IPS-NIHi11 (cell line): ENCODE measurements at places on chromosomes 12 and 14.

DNA sequence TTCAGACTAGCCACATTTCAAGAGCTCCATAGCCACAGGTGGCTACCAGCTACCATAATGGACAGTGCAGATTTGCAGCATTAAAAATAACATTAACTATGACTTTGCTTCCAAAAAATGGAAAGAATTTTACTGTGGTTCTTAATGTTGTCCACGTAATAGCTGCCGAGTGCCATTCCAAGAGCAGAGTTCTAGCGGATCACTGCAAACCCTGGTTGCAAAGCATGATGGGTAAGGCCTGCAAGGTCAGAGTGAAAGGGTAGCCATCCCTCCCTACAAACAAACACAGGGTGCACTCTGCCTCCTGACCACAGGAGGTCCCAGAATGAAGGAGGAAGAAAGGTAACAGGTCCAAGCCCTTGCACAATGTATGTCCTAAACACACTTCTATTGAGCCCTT, 157.6 kb downstream of the DPF3 start:
- DNase-seq = peak; percentile 33

- DNase-seq = peak; percentile 70
These were observed 11.0 kb upstream of the GSG1 start for GRCh38 chr12:13114251-13115052.

DNA sequence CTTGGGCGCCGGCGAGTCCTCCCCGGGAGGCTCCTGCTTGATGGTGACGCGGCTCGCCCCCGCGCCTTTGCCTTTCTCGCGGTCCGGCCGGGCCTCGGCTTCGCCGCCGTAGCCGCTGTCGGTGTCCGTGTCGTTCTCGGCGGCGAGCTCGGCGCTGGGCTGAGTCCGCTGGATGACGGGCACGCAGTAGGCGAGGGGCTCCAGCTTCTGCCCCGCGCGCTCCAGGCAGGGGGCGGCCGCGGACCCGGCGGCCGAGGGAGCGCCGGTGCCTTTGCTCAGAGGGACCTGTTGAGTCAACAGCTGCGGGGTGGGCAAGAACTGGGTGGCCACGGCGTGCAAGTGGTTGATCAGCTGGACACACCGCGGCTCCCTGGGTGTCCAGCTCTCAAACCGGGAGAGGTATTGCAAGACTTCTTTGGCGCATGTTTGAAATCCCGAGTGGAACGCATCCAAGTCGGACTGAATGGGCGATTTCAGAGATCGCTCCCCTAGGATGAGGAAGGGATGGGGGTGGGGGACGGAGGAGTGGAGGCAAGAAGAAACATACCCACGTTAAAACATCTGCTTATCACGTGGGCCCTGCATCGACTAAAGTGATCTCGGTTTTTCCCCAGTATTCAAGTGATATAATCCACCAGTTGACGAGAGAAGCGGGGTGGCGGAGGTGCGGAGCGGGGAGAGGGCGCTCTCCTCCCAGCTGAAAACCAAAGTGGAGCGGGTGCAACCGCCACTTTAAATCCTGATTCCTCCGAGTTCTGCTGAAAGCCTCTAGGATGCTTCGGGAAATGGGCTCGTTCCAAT, 2.0 kb downstream of the BHLHE41 start:
- DNase-seq = no peak

DNA sequence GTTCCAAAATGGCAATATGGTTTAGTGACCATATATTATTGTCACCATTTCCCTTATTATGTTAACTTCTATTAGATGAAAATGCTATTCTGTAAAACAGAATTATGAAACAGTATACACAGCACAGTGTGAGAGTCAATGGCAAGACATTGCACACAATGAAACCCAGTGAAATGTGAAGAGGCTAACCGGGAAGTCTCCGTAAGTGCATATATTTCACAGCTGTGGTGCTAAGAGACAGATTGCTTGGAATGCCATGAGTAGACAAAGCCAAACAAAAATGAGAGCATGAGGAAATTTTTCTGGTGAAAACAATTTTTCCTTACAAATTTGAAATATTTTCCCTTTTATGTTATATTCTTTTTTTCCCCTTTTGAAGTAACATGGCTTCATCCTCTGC, 49.4 kb downstream of the DYRK2 start:
- no peak for DNase-seq

- no peak for DNase-seq
These were observed 248.0 kb upstream of the PDE3A start for GRCh38 chr12:20120403-20120725.

DNA sequence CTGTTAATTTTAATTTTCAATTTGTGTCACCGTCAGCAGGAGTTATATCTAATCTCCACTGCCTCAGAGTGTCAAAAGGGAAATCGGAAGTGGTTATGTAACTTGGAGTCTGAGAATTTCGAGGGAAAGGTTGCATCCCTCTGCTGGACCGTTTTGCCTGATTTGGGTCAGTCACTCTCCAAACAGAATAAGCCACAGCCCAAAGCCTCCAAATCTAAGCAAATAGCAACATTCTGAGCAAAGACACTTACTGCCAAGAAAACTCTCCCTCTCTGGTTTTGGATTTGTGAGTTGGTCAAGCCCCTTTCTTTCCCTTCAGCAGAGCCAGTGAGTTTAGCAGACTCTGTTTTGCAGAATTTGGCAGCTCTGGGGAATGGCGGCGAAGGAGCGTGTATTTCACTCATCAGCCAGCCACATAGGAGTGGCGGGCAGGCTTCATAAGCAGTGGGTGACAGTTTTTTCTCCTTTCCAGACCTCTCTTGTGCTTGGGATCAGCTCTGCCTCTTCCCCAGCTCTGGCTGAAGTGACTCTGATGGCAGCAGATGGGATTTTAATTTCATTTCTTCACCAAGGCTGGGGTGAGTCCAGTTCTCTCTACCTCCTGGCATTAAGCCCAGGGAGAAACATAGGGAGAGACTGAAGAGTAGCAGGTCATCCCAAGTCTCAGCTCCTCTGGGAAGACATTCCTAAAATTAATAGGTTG, 218.7 kb upstream of the NOS1 start:
- DNase-seq = no peak

DNA sequence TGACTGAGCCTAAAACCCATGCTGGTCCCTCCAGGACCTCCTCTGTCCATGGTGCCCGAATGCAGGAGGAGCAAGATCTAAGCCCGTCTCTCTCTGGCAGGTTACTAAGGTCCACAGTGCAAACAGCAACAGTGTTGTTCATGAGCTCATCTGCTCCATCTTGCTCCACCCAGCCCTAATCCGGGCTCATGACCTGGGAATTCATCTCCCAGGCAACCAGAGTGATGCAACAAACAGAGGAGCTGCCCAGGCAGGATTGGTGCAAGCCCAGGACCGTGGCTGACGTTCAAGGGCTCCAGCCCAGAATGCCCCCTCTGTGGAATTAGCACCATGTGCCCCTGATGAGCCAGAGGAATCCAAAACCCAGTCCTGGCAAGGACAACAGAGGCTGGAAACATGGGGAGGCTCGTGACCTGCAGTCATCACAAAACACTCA, 29.9 kb downstream of the HSPB8 start:
- peak; percentile 25 for DNase-seq

DNA sequence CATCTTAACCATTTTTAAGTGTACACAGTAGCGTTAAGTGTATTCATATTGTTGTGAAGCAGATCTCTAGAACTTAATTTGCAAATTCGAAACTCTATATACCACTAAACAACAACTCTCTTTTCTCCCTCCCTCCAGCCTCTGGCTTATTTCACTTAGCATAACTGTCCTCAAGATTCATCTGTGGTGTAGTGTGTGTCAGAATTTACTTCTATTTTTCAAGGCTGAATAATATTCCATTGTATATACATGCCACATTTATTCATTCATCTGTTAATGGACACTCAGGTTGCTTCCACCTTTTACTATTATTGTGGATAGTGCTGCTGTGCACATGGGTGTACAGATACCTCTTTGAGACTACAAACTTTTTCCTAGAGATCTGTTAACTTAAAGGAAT, 26.5 kb downstream of the VRK1 start:
- no peak for DNase-seq

DNA sequence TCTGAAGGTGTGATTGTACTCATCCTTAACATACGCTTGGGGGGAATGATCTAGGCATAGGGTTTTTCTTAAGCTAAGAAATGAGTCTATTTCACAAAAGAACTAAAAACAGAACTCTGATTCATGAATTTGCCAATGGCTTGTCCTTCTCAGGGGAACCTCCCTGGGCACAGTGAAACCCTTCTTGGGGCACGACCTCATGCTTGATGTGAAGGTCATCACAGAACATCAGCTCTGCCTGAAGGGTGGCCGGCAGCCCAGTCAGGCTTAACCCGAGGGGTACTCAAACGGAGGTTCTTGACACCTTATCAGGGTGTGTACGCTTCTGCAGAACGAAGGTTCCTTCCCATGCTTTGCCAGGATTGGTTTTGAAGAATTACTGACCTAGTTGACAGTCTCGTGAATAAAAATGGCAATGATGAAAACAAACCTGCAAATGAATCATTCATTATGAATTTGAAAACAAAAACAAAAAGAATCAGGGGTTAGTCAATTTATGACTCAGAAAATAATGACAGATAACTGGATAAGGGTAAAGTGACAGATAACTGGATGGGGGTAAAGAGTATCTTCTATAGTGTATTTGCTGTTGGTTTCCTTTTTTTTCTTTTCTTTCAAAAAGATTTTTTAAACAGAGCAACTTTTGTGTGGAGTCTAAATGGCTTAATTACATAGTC, 86.4 kb downstream of the GALNT8 start:
- DNase-seq = no peak

GRCh38 chr12:50589650-50590435, 85.1 kb downstream of the DIP2B start:
- DNase-seq = no peak

DNA sequence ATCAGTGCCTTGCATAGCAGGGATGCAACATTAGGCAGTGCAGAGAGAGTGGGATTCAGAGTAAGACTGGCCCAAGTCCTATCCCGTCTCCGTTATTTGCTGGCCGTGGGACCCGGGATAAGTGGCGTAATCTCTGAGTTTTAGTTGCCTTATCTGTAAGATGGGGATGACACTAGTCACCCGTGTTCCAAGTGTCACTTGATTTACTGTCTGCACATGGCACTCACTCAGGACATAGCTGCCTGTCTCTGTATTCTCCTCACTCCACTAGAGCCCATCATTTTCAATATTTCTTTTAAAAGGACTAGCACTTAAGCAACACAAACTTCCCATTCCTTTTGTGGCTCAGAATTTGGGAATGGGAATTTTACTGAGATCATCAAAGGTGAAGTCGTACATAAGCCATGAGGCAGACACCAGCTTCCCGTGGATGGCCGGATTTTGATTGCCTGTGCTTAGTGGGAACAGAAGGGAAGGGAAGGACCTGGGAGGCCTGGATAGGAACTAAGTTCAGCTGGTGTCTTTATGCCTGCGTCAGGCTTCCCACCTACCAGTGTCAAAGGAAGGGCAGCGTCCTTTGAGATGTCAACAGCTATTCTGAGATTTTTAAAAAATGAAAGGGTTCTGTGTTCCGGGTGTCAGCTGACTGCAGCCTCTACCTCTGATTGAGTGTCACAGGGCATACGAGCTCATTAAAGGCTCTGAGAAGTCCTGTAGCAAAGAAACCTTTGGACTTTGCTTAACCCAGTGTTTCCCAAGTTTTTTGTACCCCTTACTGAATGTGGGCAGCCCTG, 361.4 kb downstream of the CACNA1C start:
- DNase-seq = no peak

DNA sequence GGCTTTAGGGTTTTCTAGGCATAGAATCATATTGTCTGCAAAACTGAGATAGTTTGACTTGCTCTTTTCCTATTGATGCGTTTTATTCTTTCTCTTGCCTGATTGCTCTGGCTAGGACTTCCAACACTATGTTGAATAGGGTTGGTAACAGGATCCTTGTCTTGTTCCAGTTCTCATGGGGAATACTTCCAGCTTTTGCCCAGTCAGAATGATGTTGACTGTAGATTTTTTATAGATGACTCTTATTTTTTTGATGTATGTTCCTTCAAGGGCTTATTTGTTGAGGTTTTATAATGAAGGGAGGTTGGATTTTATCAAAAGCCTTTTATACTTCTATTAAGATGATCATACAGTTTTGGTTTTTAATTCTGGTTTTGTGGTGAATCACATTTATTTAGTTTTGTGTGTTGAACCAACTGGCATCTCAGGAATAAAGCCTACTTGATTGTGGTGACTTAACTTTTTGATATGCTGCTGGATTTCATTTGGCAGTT, 478.2 kb downstream of the TMEM117 start:
- DNase-seq = no peak

GRCh38 chr12:40203060-40203430, 21.8 kb upstream of the LRRK2 start:
- no peak for DNase-seq

- no peak for DNase-seq
These were observed 97.3 kb upstream of the BCL2L14 start for GRCh38 chr12:11973396-11973795.

- DNase-seq = no peak
These were observed 1.6 kb upstream of the CDH24 start for GRCh38 chr14:23058654-23059504.

DNA sequence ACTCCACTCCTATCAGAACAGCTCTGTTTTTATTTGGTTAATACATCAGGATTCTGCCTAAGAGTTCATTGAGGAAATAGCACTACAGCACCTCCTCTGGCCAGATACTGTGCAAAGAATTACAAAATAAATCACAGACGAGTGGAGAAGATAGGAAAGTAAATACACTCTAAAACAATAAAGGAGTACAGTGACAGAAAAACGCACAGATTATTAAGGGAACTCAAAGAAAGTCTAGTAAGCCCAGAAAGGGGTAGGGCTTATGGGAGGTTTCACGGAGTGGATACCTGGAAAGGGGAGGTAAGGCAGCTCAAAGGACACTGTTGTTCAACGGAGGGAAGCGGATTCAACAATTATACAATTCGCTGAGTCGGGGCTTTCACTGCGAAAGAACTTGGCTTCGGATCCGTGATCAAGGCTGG, 5.5 kb downstream of the OR10AD1 start:
- DNase-seq = peak; percentile 27

DNA sequence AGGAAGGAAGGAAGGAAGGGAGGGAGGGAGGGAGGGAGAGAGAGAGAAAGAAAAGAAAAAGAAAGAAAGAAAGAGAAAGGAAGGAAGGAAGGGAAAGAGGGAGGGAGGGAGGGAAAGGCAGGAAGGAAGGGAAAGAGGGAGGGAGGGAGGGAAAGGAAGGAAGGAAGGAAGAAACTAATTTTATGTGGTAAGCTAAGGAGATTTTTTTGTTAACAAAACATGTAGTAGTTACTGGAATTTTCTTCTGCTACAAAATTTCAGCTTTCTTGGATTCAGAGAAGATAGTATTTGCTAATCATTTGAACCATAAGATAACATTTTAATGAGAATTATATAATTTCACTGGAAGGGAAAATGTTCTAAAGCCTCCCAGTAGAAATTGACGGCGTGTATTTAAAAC, 437.8 kb upstream of the DCN start:
- DNase-seq = no peak

DNA sequence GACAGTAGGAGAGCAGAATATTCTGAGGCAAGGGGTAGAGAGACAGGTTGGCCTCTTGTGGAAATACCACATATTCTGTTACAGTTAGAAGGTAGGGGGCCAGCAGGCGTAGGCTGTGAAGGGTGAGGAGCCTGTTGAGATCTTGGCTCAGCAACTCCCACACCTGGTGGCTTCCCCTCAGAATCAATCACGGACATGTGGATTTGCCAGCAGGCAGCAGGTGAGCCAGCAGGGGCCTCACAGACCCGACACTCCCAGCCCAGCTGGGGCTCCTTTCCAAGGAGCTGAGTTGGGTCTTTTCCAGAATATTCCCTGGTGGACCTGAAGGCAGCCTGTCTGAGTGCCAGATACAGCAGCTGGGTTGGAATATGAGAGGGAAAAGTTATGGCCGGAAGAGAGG, 150.0 kb upstream of the CRY1 start:
- no peak for DNase-seq
